ENCODE measurements at places on chromosomes 2 and 18. TPM values are rescaled to one million over a fixed set of nuclear protein-coding genes. Genes with fewer than 3 reads are reported as not detected.

DNA sequence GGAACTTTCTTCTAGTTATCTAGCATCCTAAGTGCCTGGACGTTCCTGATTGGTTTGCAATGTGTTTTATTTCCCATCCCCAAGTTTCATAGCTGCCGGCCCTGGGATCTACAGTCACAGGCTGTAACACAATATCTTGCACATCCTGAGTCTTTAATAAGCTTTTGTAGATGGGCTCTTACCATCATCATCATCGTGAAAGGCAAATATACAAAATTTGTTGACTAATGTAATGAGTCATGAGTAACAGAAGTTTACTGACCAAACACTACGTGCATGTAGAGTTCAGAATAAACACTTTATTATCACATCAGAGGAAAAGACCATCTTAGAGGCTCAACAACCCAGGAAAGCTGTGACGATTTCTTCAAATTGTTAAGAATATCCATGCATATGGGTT is 8.1 kb upstream of the TYMS start:
- DNase-seq, result no peak

DNA sequence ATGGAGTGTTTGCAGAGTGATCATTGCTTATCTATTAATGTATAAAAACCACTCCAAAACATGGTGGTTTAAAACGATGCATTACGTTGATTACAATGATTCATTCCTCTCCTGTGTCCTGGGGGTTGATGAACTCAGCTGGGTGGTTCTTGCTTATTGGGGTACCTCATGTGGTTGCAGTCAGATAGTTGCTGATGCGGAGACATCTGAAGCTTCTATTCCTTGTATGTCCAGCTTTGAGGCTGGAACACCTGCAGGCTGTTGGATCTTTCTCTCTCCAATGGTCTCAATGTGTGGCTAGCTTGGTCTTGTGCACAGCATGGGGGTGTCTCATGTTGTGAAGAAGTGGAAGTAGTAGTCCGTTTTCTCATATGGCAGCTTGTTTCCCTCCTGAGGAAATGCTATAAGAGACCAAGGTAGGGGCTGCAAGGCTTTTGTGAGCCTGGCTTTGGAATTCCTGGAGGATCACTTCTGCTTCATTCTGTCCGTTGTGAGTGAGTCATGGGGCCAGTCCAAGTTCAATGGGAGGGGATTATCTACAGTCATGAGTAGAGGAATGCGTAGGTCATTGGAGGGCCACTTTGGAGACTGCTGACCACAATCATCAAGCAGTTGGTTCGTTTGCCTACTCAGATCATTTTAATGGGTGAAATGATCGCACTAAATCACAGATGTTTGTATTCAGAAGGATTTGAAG is 601.0 kb downstream of the SLC4A3 start:
- no peak for DNase-seq

GRCh38 chr2:223668302-223668998 is 66.3 kb upstream of the SCG2 start:
- DNase-seq, result no peak

DNA sequence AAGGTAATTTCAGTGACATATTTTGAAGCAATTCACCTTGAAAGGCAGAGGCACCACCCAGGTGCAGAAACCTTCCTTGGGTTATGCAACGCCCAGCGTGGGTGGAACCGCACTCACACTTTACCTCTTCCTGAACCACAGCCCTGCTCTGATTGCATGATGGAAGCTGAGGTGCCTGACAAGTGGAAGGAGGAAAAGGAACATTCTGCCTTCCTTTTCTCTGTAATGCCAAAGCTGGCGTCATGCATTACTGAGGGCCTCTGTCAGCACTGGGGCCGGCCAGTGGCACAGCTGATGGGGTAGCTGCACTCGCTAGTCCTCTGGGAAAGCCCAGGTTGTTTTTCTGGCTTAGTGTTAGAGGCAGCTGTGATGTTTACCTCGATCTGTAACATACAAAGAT is 266.5 kb downstream of the NEDD4L start:
- peak; percentile 60 for DNase-seq

DNA sequence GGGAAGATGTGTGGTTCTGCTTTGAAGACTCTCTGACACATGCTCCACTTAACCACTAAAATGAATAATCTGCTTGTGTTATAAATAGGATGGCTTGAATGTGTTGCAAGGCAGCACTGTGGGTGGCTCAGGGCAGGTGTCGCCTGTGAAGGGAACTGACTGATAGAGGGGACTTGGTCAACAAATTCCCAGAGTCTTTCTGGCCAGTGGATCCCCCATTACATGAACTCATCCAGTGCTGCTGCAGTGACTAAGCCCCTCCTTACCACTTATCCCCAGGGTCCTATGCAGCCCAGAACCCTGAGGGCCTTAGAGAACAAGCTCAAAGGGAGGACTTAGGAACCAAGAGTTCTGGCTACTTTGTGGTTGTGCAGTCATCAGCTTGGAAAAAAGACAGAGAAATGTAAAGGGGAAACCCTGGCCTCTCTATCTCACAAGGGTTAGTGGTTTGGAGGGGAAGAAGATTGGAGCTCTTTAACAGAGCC is 226.2 kb upstream of the TNP1 start:
- peak; percentile 54 for DNase-seq

GRCh38 chr2:11554399-11554716 is 20.5 kb downstream of the GREB1 start:
- no peak for DNase-seq

DNA sequence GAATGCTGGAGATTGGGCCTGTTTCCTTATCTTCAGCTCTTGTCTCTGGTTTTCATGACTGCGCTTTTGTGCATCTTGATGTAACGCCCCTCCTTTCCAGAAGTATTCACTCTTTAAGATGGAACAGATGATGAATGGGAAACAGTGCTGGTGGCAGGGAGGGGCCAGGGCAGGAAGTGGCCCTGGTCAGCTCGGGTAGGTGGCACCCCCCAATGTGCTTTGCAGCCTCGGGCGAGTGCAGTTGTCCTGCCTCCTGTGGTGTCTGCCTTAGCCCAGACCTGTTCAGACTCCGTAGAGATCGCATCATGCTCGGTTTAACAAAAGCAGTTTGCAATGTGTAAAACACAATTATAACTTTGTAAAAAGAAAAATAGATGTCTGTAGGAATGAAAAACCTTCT is 17.0 kb upstream of the MGAT4A start:
- peak; percentile 28 for DNase-seq

Gene INHA
- total RNA-seq, result not detected

Gene EPC2
- total RNA-seq, result 20.0 TPM

Gene ALPI
- total RNA-seq, result not detected

Gene KCNJ13
- not detected for total RNA-seq

Gene VSNL1
- total RNA-seq, result not detected

Data from activated CD8-positive, alpha-beta T cell treated with anti-CD3 and anti-CD28 coated beads for 36 hours (primary cell).